Thyroid gland (tissue), 4 donors: ENCODE measurements at places on chromosomes 11 and 22.
A peak's percentile ranks its signal among the peaks of the same experiment; 100 is the strongest.

- DNase-seq: no peak
Measured at GRCh38 chr11:70151671-70152070, 51.4 kb upstream of the FADD start.

- DNase-seq: no peak
Measured at GRCh38 chr22:30398685-30399680, 2.2 kb downstream of the SEC14L2 start.

DNA sequence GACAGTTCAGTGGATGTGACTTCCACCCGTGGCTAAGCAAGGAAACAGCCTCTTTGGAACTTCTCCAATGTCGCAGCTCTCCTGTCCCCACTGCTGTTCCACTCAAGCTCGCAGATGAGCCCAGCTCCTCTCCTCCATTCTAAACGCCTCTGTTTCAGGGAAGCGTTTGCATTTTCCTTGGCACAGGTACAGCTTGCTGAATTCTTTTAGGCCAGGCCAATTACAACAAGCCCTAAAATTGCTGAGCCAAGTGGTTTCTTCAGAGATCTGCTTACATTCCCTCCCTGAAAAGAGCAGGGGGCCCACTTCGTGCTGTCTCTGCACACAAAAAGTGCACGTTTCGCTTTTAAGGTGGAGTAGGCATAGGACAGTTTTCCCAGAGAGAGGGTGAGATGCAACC, 91.5 kb upstream of the BLID start:
- DNase-seq: peak; percentile 72

GRCh38 chr22:44206696-44207095, 26.0 kb downstream of the PARVG start:
- DNase-seq: no peak

- DNase-seq: no peak
Measured at GRCh38 chr11:9601037-9601875, 27.8 kb downstream of the WEE1 start.

DNA sequence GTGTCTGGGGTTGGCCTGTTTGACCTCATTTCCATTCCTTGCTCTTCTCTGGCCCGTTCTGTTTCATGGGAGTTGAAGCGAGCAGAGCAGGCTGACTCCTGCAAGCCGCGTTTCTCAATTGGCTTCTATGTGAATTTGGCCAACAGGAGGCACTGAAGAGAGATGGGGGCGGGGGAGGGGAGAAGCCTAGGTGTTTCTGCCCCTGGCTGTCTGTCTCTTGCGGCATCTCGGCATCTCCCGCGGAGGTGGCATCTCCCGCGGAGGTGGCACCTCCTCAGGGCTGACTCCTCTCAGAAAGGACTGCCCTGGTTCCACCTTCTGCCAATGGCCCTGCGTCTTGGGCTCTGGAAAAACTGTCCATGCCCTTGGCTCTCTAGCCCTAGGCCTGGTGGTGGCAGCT, 125.6 kb upstream of the CSNK2A3 start:
- no peak for DNase-seq

- peak; percentile 55 for DNase-seq
Measured at GRCh38 chr22:23751441-23751996, 607 bp upstream of the ZNF70 start.

GRCh38 chr11:27296497-27296896, 66.5 kb downstream of the CCDC34 start:
- DNase-seq: no peak

GRCh38 chr11:61486779-61487178, 21.8 kb upstream of the LRRC10B start:
- DNase-seq: no peak

DNA sequence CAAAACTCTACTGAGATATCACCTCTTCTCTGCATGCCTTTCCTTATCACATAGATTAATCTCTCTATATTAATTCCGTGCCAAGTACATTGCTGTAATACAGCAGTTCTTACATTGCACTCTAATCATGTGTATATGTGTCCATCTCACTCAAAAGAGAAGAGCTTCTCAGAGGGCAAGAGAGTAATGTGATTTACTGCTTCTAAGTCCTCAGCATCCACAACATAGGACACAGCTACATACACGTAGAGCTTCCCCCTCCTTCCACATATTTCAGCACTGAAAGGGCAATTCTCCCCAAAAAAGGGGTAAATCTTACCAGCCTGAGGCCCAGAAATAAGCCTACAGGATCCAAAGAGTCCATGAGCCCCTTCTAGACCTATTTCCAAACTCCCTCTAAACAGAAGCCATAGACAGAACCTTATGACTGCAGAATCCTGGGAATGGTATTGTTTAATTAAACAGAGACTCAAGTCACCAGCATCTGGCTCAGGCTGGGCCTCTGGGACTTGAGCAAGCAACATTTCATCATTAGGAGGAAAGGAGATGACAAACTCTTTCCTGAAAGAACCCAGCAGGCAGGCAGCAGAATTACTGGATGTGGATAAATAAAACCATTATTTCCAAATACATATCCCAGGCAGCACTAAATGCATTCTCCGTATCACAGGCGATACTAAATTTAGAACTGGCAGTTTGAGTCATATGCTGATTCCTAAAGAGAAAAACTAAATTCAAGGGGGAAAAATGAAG, 87.2 kb downstream of the KCNC1 start:
- no peak for DNase-seq

DNA sequence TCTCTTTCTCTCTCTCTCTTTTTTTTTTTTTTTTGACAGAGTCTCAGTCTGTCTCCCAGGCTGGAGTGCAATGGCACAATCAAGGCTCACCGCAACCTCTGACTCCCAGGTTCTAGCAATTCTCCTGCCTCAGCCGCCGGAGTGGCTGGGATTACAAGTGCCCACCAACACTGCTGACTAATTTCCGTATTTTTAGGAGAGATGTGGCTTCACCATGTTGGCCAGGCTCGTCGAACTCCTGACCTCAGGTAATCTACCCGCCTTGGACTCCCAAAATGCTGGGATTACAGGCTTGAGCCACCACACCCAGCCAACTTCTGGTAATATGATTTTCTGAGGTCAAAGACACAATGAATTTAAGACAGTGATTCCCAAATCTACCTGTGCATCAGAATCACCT, 659.8 kb upstream of the CCDC90B start:
- no peak for DNase-seq

DNA sequence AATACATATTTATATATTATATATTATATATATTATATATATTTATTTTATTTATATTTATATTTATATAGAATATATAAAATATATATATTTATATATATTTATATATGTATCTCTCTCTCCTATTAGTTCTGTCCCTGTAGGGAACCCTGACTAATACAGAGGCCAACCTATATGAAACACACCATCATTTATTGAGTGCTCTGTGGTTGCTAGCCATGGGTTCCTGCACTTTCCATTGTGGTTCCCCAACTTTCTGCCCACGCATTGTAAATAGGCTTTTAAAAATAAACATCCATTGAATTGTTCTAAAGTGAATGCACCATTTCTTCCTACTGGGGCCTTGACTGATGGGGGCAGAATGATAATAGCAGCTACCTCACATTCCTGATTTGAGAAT, 93.8 kb upstream of the SESN3 start:
- DNase-seq: no peak

GRCh38 chr11:130299978-130300377, 14.7 kb downstream of the ZBTB44 start:
- no peak for DNase-seq

GRCh38 chr22:38107692-38108515, 2.6 kb downstream of the BAIAP2L2 start:
- no peak for DNase-seq

DNA sequence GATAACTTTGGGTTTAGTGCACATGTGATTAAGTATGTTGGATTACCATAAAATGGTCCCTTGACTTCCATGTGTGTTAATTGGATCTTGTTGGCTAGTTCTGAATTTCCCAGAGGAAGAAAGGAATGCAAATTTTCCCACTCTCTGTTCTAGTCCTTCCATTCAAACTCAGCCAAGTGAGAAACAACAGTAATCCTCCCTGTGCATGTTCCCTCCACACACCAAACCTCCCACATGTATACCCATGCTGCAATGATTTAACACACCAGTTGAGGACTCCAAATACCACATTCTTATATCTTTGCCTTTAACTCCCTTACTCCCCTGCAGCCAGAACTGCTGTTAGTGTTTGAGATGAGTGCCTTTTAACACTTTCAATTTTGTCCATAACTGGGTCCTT, 1158.9 kb downstream of the DLG2 start:
- no peak for DNase-seq

- no peak for DNase-seq
Measured at GRCh38 chr22:26857169-26857568, 199.8 kb downstream of the MIAT start.

DNA sequence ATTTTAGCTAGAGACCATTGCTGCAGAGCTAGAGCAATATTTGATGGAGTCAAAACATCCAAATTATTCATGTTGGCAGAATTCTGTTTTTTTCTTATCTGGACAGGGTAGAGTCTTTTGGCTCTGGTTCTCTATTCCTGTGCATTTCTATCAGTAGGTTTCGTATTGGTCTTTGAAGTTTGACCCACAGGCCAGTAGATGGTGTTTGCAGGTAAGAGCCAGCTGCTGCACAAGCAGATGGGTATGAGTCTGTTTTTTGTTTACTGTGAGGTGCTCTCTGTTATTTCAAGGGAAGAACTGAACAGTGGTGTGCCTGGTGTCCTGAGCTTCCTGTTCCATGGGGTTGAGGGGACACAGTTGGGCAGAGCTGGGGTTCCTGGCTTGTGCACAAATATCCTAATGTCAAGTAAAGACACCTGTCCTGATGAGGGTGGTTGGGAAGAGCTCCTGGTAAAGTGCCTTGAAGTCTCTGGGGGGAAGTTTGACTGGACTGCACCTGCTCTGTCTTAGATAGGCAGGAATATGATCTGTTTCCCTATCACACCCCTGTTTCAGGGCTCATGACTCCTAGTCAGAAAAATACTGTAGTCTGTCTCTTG, 34.0 kb upstream of the SLC22A25 start:
- no peak for DNase-seq

GRCh38 chr11:60763692-60764369, 7.2 kb downstream of the MS4A15 start:
- DNase-seq: no peak

DNA sequence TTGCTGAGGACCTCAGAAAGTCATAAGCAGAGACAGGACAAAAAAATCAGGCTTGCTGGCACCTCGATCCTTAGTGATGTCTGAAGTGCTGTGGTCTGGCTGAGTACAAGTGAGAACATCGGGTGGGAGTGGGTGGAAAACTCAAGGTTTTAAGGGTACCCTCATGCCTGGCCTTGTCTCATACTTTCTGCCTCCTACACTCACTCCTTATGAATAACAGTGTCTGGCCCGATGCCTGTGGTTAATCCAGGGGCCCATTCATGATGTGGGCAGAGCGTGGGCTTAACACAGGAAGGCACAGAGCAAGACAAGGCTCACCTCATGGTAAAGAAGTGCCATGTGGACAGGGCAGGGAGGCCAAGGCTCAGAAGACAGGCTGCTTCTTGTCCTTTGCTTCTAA, 11.0 kb upstream of the UCP3 start:
- DNase-seq: no peak

DNA sequence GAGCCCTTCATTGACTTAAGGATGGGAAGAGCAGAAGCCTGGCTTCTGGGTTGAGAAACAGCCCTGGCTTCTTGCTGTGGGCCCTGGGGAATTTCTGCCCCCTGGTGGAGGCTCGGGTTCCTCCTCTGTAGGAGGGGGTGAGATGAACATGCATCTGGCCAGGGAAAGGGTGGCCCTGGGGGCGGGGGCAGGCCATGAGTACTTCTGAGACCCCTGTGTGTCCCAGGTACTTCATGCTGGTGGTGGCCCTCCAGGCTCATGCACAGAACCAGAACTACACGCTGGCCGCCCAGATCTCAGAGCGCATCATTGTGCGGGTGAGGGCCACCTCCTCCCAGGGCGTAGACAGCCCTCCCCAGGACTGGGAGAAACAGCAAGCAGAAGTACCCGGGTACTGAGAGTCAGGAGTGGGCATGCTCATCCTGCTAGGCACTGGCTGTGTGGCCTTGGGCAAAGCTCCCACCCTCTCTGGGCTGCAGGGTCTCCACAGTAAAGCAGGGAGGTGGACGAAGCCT, 15.8 kb downstream of the TMEM258 start:
- peak; percentile 15 for DNase-seq

- DNase-seq: no peak
Measured at GRCh38 chr11:88377646-88378045, 40.1 kb upstream of the CTSC start.

- no peak for DNase-seq
Measured at GRCh38 chr22:27988704-27989103, 69.6 kb upstream of the PITPNB start.

DNA sequence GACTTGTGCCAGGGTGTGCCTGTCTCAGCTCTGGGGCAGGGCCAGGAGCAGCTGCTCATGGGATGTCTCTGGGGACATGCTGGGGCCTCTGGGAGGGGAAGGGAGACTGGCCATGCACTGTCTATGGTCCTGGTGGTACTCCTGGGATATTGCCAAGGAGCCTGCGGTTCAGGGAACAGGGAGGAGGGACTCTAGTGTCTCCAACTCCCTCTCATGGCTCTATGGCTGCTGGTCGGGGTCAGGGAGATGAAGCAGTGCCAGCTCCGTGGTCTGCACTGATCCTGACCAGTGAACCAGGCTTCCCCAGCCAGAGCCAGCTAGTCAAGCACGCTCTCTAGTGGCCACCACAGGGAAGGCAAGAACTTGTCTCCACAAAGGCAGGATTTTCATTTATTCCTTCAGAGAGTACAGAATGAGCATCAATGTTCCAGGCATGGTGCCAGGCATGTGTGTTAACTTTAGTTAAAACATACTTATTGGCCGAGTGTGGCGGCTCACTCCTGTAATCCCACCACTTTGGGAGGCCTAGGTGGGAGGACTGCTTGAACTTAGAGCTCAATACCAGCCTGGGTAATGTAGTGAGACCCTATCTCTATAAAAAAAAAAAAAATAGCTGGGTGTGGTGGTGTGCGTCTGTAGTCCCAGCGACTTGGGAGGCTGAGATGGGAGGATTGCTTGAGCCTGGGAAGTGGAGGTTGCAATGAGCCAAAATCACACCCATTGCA, 2.5 kb upstream of the BEST1 start:
- peak; percentile 91 for DNase-seq

- DNase-seq: no peak
Measured at GRCh38 chr11:132330515-132330914, 960.1 kb downstream of the NTM start.

DNA sequence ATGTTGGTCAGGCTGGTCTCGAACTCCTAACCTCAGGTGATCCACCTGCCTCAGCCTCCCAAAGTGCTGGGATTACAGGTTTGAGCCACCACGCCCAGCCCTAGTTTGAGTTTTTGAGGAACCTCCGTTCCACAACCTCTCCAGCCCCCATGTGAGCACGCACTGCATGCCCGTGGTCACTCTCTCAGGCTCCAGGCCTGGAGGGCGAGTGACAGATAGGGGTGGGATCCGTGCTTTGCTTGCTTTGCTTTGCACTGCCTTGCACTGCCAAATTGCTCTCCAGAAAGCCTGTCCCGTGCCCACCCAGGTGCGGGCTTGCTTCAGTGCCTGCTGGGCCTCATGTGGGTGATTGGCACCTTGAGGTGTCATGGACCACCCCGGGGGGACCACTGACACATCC, 29.9 kb downstream of the FGF4 start:
- no peak for DNase-seq

- no peak for DNase-seq
Measured at GRCh38 chr11:79727221-79727620, 286.4 kb upstream of the TENM4 start.
